AG04450 (cell line): ENCODE measurements at places on chromosomes 1 and 21.

DNA sequence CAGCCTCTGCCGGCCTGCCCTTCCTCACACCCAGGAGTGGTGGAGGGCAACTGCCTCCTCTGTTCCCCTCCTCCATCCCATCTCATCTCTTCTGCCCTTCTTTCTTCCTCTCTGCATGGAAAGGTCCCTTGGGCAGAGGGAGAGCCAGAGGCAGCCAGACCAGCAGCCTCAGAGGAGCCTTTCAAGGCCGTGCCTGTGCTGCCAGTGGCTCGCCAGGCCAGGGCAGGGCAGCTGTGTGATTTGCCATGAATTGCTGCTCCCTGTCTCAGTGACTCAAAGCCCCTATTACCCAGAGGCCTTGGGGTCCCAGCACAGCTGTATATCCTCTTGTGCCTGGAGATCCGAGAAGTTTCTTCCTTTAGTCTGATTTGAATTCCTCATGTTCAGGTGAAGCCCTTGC lies 21.9 kb downstream of the TMCC2 start:
- no peak for DNase-seq

GRCh38 chr1:248751635-248752034 lies 3.9 kb downstream of the LYPD8 start:
- no peak for DNase-seq

- DNase-seq, result peak; percentile 49
These were observed 536.4 kb downstream of the DPYD start for GRCh38 chr1:97384294-97384968.

GRCh38 chr1:79037085-79037484 lies 30.6 kb upstream of the ADGRL4 start:
- no peak for DNase-seq

DNA sequence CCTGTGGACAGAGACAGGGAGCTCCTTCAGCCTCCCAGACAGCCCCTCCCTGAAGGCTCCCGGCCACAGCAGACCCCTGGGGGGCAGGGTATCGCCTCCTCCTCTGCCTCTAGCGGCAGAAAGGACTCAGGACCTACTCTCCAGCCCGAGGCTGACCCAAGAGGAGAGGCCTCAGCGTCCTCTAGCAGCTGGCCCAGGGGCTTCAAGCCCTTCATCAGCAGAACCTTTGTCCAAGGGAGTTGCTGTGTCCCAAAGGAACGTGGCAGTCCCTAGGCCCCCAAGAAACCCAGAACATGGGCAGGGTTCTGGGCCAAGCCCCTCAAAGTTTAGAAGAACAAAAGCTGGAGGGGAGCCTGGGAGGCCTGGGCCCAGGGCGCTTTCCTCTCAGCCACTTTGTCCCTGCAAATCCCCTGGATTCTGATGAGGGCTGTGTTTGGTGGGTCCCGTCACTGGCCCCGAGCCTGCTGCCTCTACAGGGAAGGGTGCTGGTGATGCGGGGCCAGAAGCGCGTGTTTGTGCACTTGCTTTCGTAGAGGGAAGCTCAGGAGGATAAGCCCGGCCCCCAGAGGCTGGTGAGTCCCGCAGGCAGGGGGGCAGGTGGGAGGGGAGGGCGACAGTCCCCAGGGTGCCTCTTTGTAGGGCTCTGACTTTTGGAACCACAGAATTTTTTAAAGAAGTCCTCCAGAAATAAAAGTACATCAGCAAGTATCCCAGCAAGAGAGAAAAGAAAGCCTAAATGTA lies 13.3 kb downstream of the ITGB2 start:
- no peak for DNase-seq

GRCh38 chr1:172378109-172378760 lies 42.2 kb upstream of the C1orf105 start:
- no peak for DNase-seq

DNA sequence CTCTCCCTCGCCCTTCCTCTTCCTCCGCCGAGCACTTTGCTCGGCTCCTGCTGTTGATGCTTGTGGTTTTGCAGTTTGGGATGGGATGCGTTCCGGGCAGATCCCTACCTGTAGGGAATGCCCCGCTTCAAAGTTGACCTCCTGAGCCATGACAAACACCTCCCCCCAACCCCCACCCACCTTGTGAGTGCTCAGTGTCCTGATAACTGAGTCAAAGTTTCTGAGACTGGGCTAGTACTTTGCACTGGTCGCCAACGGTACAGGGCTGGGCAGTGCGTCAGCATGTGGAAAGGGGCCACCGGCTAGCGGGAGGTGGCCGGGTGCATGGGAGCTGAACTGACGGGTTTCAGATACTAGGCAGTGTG lies 771 bp downstream of the RABGAP1L start:
- no peak for DNase-seq

DNA sequence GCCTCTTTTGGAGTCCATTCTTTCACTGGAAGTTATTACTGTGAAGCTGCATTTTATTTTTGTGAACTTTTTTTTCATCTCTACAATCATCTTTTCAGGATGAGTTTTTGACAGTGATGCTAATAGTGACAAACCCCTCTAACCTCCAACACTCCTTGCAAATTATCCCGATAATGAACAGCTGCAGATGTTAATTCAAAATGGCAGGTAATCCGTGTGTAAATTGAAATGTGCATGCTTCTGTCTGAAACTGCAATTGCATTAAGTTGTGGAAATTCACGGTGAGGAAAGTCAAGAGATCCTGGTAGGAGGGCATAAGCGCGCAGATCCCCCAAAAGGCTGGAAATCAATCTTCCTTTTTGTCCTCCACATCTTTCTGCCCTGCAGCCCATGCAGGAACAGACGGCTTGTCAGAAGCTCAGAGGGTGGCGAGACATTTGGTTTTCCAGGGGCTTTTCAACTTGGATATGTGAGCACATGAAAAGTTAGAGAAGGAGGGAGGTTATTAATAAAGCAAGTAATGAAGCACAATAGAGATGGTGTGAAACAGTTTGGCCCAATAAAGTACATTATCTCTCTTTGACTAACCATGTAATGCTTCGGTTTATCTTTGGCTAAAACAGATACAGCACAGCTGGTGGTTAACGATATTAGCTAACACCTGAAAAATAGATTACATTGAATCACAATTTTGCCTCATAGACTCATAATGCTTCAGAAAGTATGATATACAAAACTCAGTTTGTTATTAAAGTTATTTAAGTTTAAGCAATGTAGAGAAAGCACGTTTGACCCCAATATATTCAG lies 143.5 kb upstream of the COA6 start:
- DNase-seq, result no peak

GRCh38 chr21:37554661-37555379 lies 188.2 kb downstream of the DYRK1A start:
- DNase-seq, result no peak

- no peak for DNase-seq
These were observed 393.5 kb downstream of the SMYD3 start for GRCh38 chr1:246113555-246114095.

DNA sequence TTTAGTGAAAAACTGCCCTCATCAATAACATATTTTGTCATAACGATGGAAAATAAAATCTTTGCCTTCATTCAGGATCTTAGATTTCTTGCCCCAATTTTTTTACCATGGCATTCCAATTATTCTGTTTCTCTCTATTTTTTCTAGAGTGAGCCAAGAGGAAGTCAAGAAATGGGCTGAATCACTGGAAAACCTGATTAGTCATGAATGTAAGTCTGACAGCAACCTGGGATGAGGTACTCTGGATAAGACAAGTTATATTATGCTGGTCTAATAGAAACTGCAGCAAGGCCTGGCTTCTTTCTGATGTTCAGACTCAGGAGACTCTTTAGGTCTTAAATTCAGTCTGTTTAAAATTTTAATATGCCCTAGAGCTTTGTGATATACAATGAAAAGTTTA lies 3.5 kb downstream of the RGS4 start:
- no peak for DNase-seq

DNA sequence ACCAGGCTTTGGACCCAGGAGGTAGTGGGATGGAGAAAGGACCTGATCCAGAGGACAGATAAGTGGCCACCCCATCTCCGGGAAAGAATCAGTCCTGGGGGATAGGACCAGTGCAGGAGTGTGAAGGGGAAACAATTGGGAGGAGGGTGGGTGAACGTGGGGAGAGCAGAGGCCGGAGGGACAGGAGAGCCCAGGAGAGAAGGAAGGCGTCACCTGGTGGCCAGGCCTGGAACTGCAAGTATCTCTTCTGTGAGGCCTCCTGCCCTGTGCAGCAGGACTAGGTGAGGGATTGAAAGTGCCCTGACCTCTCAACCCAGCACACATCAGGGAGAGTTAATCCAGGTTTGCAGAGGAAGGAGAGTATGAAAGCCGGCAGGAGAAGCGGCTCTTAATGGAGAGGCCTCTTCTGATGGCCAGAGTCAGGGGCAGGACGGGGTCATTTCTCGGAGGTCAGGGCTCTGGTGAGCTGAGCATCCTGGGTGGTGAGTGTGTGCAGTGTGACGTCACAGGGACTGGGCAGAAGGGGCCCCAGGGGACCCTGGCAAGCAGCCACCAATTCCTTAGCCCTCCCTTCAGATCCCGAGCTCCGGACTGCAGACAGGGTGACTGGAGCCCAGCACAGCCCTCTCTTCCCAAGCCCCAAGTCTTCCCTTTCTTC lies 9.2 kb upstream of the LAD1 start:
- peak; percentile 43 for DNase-seq

DNA sequence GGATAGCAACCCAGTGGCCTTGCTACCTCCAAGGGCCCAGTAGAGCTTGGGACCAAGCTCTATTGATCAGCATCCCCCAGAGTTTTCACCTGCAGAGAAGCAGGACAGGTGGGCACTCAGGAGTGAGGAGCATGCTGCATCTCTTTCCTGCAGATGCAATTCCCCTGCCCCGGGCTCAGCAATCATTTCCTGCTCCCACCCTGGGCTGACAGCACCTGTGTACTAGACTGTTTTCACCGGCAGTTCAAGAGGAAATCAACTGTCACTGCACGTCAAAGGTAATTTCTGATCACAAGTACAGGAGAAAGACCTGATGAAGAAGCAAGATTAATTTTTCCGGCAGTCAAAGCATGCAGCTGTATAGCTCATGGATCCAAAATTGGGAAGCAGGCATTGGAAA lies 8.8 kb upstream of the NT5C1A start:
- DNase-seq, result no peak

- DNase-seq, result no peak
These were observed 1.2 kb downstream of the TRIM11 start for GRCh38 chr1:228405200-228405978.

GRCh38 chr1:35269989-35270289 lies 1.4 kb downstream of the ZMYM4 start:
- DNase-seq, result no peak

GRCh38 chr1:180633057-180634056 lies 1.5 kb downstream of the XPR1 start:
- DNase-seq, result no peak

- no peak for DNase-seq
These were observed 29.6 kb upstream of the CACHD1 start for GRCh38 chr1:64440183-64440826.

GRCh38 chr1:46153732-46154131 lies 21.2 kb upstream of the TSPAN1 start:
- DNase-seq, result no peak

DNA sequence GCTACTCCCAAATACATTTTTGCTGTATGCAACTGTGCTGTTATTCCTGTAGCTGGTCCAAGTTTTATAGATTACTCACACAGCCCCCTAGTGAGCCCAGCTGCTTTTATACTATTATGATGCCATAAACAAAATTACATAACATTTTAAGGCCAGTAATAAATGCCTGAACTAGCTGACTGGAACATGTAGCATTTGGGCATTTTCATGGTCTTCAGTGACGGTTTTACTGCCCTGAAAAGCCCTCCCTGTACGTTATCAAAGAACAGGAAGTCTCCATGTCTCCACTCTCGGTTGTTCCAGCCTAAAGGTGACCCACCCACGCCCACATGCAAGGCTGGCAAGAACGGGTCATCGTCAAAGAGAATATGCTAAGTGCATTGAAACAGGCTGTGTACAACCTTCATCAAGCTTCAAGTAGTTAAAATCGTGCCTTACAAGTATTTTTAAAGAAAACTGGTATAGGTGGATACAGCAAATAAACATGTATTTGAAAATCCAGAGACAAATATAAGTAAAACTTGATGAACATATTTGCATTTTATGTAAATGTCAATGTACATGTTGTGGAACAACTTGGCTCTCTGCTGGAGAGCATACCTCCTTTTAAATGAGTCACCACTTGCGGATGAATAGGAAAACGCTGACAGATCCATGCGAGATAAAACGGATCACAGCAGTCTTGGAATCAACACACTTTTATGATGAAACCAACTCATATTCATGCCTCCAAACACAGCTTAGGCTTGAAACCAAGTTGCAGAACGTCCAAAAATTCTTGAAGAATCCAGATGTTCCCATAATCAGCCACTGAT lies 520.5 kb downstream of the SMYD3 start:
- peak; percentile 67 for DNase-seq

- no peak for DNase-seq
These were observed 40.6 kb downstream of the KIF26B start for GRCh38 chr1:245195398-245195797.

- DNase-seq, result no peak
These were observed 204.0 kb upstream of the COA6 start for GRCh38 chr1:234169161-234169849.

- no peak for DNase-seq
These were observed 82.3 kb downstream of the FCRL5 start for GRCh38 chr1:157469752-157470675.

DNA sequence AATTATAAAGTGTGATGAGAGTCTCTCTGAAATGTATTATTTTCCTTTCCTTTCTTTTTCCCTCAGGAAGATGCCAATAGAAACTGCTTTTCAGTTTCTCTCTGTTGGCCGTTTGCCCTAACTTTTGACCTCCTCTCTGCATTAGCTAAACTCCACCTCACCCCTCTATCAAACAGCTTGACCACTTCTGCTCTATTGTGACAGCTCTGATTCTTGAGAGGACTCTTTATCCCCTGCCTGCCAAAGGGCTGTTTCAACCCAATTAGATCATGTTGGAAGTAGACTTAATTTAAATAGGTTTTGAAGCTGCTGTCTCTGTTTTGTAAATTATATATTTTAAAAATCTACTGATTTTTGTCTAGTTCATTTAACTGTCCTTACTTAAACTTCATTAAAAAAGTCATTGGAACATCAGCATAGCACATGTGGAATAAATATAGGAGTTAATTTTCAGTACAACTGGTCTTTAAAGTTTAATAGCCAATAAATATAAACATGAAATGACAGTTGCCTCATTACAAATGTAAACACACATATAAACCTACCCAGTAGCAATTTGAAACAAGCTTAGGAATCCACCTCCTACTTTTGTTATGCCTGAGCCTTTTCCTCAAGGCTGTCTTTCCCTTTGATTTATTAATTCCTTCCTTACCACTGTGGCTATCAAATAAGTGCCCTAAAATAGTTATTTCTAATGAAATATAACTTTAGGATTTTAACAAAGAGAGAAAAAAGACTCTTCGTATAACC lies 152.0 kb downstream of the CHRM3 start:
- no peak for DNase-seq

- DNase-seq, result no peak
These were observed 264.7 kb downstream of the TRABD2B start for GRCh38 chr1:47732489-47732888.

DNA sequence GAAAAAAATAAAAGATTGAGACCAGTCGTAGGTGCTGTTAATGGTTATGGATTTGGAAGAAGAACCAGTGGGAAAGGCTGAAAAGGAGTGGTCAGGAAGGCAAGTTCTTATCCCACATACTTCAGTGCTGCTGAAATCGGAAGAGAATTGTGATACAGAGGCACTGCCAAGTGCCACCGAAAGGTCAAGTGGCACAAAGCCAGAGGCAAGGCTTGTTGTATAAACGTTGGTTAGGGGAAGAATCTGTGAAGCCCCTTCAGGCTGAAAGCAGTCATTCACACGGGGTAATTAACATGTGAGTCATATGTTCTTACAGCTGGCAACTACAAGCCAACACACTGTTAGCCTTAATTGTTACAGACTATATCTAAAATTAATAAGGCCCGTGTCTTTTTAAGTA lies 48.8 kb downstream of the ZBTB40 start:
- peak; percentile 11 for DNase-seq
